ENCODE measurements at places on chromosomes 6 and 20. TPM values are rescaled to one million over a fixed set of nuclear protein-coding genes. Genes with fewer than 3 reads are reported as not detected.

The NRM gene
- 13.3 TPM for total RNA-seq

The GPLD1 gene
- 0.74 TPM for total RNA-seq

The MAP1LC3A gene
- total RNA-seq: 26.4 TPM

The ADAM33 gene
- total RNA-seq: 0.79 TPM

The KIAA1755 gene
- not detected for total RNA-seq

The MYB gene
- 1.6 TPM for total RNA-seq

The DNAH8 gene
- total RNA-seq: not detected

The MACROD2 gene
- not detected for total RNA-seq

The ZNF831 gene
- not detected for total RNA-seq

The OR12D3 gene
- total RNA-seq: not detected

The SLPI gene
- total RNA-seq: 502 TPM

The GLP1R gene
- not detected for total RNA-seq

The SEMG1 gene
- total RNA-seq: not detected

Measured in airway epithelial cell (primary cell).